CD4-positive, alpha-beta T cell treated with Interleukin-1 beta for 1 hour (primary cell): ENCODE measurements at places on chromosomes 16 and 17.
A peak's percentile ranks its signal among the peaks of the same experiment; 100 is the strongest.

DNA sequence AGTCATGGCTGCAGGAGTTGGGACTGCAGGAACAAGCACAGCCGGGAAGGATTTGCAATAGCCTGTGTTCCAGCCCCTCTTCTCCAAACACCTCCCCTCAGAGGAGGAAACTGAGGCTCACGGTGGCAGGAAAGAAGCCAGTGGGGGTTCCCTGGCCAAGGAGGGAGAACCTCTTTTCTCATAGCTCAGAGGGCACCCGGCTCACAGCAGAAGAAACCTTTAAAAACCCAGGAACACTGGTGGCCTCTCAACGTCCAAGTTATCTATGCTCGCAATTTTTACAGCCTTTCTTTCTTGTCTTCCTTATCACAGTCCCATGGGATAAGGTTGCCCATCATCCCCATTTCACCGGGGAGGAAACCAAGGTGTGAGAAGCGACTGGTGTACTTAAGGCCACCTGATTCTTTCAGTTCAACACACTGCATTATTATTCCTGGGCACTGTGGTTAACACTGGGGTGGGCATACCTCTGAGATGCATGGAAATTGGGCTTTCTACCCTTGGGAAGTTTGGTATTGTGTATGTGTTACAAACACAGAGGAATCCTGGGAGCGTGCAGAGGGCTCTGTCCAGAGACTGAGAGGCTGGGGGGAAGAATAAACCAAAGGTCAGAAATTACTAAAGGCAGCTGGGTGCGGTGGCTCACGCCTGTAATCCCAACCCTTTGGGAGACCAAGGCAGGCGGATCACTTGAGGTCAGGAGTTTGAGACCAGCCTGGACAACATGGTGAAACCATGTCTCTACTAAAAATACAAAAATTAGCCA, 791 bp upstream of the ZNF629 start:
- no peak for DNase-seq

GRCh38 chr16:35492225-35492624, 2032.8 kb downstream of the TP53TG3F start:
- DNase-seq = no peak

DNA sequence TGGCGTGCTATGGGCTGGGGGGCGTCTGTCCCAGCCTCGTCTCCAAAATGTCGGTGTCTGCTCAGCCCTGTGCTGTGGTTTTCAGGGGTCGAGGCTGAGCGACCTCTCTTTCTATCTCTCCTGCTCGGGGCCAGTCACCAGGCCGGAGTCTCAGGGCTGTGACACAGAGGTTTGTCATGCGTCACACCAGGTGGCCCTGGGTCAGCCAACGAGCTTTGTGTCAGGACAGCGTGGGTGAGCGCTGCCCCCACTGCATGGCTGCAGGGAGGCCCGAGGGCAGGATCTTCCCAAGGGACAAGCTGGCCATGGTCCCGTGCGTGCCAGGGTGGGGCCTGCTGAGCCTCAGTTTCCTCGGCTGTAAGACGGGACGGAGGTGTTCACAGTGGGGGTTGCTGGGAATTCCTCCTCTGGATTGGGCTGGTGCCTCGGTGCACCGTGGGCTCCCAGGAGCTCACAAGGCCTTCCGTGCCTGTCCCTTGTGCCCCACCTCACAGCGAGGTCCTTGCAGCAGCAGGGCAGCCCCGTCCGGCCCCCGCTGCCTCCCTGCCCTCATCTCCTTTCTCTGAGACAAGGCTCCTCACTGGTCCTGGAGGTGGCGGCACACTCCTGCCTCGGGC, 50.5 kb downstream of the CBFA2T3 start:
- no peak for DNase-seq

GRCh38 chr16:87996962-87997880, 46.0 kb downstream of the BANP start:
- no peak for DNase-seq

GRCh38 chr16:17748044-17748719, 277.4 kb upstream of the XYLT1 start:
- DNase-seq = no peak

DNA sequence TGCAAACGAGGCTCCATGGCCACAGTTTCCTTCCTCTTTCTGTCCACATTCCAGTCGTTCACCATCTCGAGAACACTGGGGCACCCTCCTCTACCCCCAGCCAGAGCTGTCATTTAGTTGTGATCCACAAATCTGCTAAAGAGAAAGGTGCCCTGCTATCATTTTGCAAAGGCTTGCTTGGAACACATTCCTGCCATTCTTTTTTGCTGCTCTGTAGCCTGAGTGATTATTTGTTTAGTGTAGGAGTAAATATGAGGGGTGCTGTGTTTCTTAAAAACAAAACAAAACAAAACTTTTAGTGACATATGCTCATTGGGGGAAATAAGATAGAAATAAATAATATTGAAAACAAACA, 166.7 kb downstream of the PRKCA start:
- no peak for DNase-seq

GRCh38 chr16:17432901-17433576, 37.7 kb downstream of the XYLT1 start:
- no peak for DNase-seq

GRCh38 chr16:72388007-72388406, 216.1 kb upstream of the PMFBP1 start:
- DNase-seq = no peak

GRCh38 chr17:59542960-59543635, 22.3 kb upstream of the DHX40 start:
- DNase-seq = no peak

- DNase-seq = no peak
Observed at GRCh38 chr16:47320546-47321310, 140.1 kb downstream of the ITFG1 start.

GRCh38 chr17:17556671-17557070, 34.8 kb downstream of the PEMT start:
- DNase-seq = no peak

- DNase-seq = no peak
Observed at GRCh38 chr17:73465953-73466230, 154.1 kb upstream of the CDC42EP4 start.

GRCh38 chr17:73247726-73248125, 14.0 kb downstream of the CPSF4L start:
- DNase-seq = no peak

DNA sequence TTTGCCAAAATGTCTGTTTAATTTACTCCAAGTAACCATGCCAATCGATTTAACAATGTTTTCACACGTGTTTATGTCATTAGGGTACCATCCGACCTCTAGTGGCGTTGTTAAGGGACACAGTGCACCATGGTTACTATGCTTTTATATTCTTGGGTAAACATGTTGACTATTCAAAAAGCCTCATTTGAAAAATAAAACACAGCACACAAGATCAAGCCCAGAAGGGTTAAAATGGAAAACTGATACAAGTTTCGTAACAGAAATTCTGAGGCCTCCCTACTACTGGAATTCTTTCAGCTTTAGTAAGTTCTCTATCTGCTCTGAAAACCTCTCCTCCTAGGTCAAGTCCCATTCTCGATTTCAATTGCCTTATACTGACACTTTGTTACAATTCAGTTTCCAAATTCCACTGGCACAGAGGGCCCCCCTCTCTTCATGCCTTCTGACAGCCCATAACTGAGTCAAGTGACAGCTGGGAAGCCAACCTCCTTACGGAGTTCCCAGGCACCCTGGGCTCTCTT, 2.1 kb downstream of the CFAP20 start:
- DNase-seq = peak; percentile 50

GRCh38 chr16:65274566-65274965, 152.7 kb upstream of the CDH11 start:
- DNase-seq = no peak

DNA sequence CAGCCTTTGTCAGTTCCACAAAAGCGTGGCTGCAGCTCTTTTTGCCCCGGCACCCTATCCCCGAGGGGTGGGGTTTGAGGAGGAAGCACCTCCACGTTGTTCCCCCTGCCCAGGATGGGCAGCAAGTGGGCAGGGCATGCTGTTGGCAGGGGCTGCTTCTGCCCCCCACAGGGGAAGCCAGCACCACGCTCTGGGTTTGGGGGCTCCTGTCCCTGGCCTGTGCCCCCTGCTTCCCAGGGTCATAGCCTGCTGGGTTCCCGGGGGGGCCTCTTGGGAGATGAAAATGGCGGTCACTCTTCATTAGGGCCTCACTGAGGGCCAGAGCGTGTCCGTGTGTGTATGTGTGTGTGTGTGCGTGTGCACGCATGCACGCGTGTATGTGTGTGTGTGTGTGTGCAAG, 22.8 kb downstream of the LASP1 start:
- no peak for DNase-seq

DNA sequence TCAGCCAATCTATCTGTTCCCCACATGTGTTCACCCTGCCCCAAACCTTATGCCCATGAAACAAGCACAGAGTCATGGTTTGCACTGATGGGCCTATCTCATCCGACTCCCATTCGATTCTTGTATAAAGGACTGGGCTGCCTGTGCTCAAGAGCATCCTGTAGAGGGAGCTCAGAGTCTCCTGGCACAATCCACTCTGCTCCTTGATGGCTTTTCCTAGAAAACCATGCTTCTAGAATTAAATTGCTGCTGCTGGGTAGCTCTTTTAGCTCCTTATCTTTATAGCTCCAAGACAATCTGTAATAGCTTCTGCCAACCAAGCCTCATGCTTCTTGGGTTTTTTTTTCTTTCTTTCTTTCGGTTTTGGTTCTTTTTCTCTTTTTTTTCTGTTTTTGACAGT, 9.7 kb downstream of the ZNF19 start:
- no peak for DNase-seq

DNA sequence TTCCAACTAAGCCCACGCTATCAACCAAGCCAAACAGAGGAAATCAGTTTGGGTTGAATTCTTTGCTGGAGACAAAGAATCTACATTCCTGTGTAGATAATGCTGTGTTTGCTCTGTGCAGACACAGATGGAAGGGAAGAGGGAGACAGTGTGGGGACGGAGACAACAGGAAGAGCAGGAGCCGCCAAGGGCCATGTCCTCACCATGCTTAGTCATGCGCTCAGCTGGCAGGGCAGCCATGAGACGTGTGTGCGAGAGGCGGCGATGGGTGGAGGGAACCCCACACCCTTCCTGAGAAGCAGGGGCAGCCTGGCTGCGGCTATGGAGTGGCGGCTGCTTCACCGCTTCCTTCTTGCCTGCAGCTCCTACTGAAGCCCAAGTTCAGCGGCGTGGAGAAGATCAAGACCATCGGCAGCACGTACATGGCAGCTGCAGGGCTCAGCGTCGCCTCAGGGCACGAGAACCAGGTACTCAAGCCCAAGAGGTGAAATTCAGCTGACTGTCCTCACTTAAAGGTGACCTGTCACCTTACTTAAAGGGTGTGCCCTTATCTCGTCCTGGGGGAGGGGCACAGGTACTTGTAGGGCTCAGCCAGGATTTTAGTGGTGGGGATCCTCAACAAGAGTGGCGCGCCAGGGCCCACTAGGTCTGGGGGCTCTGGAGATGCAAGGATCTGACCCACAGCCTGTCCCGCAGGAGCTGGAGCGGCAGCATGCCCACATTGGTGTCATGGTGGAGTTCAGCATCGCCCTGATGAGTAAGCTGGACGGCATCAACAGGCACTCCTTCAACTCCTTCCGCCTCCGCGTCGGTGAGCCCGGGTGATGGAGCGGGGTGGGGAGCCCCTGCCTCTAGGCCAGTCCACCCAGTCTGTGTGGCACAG, 47.5 kb downstream of the ADCY7 start:
- DNase-seq = peak; percentile 33

DNA sequence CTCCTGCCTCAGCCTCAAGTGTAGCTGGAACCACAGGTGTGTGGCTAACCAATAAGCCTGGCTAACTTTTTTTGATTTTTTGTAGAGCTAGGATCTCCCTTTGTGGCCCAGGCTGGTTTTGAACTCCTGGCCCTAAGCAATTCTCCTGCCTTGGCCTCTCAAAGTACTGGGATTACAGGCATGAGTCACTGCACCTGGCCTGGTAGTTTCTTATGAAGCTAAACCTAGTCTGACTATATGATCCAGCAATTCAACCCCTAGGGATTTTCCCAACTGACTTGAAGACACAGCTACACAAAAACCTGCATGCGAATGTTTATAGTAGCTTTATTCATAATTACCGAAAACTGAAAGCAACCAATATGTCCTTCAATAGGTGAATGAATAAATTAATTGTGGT, 176.2 kb upstream of the IRX3 start:
- no peak for DNase-seq

GRCh38 chr17:33889766-33890165, 365.3 kb upstream of the CCL2 start:
- DNase-seq = no peak

DNA sequence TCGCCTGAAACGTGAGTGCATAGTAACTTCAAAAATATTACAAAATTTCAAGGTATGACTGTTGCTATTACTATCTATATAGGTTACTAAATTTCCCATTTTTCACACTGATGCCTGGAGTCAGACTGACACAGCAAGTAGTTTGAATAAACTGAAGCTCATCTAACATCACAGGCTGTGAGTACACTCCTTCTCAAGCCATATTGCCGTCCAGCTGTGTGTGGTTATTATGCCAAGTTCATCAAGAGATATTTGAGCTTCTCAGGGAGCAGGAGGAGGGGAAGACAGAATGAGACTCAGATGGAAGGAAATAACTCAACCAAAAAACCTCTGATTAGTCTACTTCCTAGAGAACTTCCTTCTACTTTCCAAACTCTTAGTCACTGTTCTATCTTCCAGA, 473.9 kb downstream of the TOX3 start:
- no peak for DNase-seq

GRCh38 chr17:79019632-79020584, 4.1 kb upstream of the C1QTNF1 start:
- DNase-seq = peak; percentile 48

- peak; percentile 30 for DNase-seq
Observed at GRCh38 chr16:47461598-47462266, 601 bp downstream of the PHKB start.

- DNase-seq = peak; percentile 99
Observed at GRCh38 chr17:81222906-81223761, at the start of gene CEP131. Gene CEP131, minus strand, starts transcription at chr17:81222965. Its CDS starts 2,909 bp downstream, at chr17:81220056.

DNA sequence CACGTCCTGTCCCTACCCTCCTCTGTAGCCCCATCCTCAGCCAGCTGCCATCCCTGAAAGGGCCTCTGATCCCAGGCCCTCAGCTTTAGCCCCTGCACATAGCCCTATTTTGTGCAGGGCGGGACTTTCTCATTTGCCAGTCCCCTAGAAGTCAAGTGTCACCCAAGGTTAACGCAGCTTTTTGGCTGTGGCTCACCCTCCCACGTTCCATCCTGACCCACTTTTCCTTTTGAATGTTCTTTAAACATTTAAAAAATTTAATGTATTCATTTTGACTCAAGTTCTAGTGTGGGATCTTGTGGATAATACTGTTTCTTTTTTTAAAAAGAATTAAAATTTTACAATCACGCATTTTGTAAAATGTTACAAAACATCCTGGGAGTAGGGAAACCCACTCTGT, 62.2 kb upstream of the LGALS9 start:
- no peak for DNase-seq

GRCh38 chr17:42559075-42559474, 2.9 kb upstream of the COASY start:
- no peak for DNase-seq

- DNase-seq = no peak
Observed at GRCh38 chr16:87984632-87985267, 33.5 kb downstream of the BANP start.

- no peak for DNase-seq
Observed at GRCh38 chr16:17105239-17105797, 365.4 kb downstream of the XYLT1 start.

GRCh38 chr17:56937687-56938086, 23.2 kb downstream of the COIL start:
- no peak for DNase-seq

- DNase-seq = no peak
Observed at GRCh38 chr16:67357561-67357960, 30.9 kb downstream of the LRRC36 start.

- no peak for DNase-seq
Observed at GRCh38 chr17:20072692-20072992, 63.5 kb downstream of the SPECC1 start.

GRCh38 chr17:1344521-1344920, 55.5 kb downstream of the YWHAE start:
- no peak for DNase-seq

GRCh38 chr16:69481901-69482341, 57.5 kb downstream of the CYB5B start:
- DNase-seq = no peak
